ENCODE measurements at places on chromosomes 11 and 22. TPM values are rescaled to one million over a fixed set of nuclear protein-coding genes. Genes with fewer than 3 reads are reported as not detected.
A peak's percentile ranks its signal among the peaks of the same experiment; 100 is the strongest.

The ZNF143 gene
- 30.1 TPM for total RNA-seq

The PRDM11 gene
- 11.3 TPM for total RNA-seq

The PPARA gene
- total RNA-seq = 19.8 TPM

The YPEL4 gene
- total RNA-seq = 12.9 TPM

The AP5B1 gene
- 17.7 TPM for total RNA-seq

GRCh38 chr11:75603791-75604736 is 42.0 kb downstream of the SERPINH1 start:
- DNase-seq = no peak
- no peaks in the 10 kb centered on the region for H3K36me3 ChIP-seq
- no peaks in the 10 kb centered on the region for H3K4me1 ChIP-seq
- no peak overlapping the region for H3K27ac ChIP-seq
- H3K4me3 ChIP-seq = no peak overlapping the region
- peaks cover 27% of the 10 kb centered on the region for H3K27me3 ChIP-seq

- H3K4me1 ChIP-seq = no peaks in the 10 kb centered on the region
- H3K27ac ChIP-seq = no peak overlapping the region
These were observed 315.7 kb upstream of the C11orf87 start for GRCh38 chr11:109106151-109106906.

- no peak overlapping the region for H3K4me3 ChIP-seq
- H3K27me3 ChIP-seq = peaks cover 10% of the 10 kb centered on the region
- no peak overlapping the region for H3K27ac ChIP-seq
- DNase-seq = no peak
- peaks cover 3% of the 10 kb centered on the region for H3K36me3 ChIP-seq
These were observed 68.9 kb upstream of the KCNQ1OT1 start for GRCh38 chr11:2768471-2769408.

- DNase-seq = no peak
- H3K36me3 ChIP-seq = no peaks in the 10 kb centered on the region
- H3K4me1 ChIP-seq = no peaks in the 10 kb centered on the region
- H3K27me3 ChIP-seq = no peaks in the 10 kb centered on the region
- no peak overlapping the region for H3K4me3 ChIP-seq
- H3K27ac ChIP-seq = no peak overlapping the region
These were observed 1.8 kb downstream of the TLCD5 start for GRCh38 chr11:120326845-120327281.

DNA sequence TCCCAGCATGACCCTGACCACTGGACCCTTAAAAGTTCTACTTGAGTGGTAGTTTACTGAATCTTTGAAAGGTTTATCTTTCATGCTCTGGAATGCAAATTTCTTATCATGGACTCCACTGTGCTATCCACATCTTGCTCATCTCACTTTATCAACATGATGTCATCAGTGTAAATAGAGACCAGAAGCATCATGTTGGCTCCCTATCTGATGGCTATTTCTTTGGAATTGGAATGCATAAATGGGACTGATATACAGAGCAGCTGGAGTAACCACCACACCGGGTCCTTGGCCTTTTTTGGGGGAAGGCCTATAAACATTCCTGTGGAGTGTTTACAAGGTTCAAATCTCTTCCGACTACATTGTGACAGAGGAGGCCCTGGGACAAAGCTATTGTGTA is 74.1 kb upstream of the CEP126 start:
- H3K4me1 ChIP-seq = no peaks in the 10 kb centered on the region
- no peak overlapping the region for H3K4me3 ChIP-seq
- H3K36me3 ChIP-seq = no peaks in the 10 kb centered on the region
- no peaks in the 10 kb centered on the region for H3K27me3 ChIP-seq
- no peak overlapping the region for H3K27ac ChIP-seq

DNA sequence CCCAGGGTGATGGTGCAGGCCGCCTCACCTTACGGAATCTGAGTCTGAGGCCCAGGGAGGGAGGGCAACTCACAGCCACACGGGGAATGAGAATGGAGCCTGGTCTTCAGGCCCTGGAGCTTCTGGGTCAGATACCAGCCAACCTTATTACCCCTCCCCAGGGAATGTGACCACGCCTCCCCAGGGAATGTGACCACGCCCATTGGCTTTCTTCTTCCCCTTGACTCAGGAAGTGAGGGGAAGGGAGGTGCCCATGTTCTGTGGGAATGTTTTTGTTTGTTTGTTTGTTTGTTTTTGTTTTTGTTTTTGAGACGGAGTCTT is 57.5 kb upstream of the RBFOX2 start:
- H3K4me3 ChIP-seq = no peak overlapping the region
- H3K27me3 ChIP-seq = no peaks in the 10 kb centered on the region
- no peaks in the 10 kb centered on the region for H3K36me3 ChIP-seq
- H3K27ac ChIP-seq = no peak overlapping the region

DNA sequence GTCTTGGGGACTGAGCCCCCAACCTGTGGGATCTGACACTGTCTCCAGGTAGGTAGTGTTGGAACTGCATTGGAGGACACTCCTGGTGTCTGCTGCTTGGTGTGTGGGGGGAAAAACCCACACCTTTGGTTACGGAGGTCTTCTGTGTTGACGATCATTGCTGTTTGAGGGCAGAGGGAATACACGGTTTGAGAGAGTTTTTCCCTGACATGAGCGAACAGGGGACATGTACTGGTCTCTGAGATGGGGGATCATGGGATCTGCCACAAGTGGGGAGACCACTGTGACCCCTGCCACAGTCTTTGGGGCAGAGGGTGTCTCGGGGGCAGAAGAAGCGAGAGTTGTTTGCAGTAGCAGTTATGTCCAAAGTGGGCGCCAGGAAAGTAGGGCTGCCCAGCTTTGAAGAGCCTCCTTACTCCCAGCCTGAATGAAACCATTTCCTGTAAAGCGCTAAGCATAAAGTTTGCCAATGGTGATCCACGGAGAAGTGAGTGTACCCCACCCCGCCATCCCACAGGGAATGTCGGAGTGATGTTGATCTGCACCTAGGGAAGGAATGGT is 5.4 kb upstream of the SAA2 start:
- H3K4me1 ChIP-seq = no peaks in the 10 kb centered on the region
- H3K36me3 ChIP-seq = no peaks in the 10 kb centered on the region
- no peak overlapping the region for H3K4me3 ChIP-seq
- no peak overlapping the region for H3K27ac ChIP-seq

- DNase-seq = no peak
- H3K4me3 ChIP-seq = no peak overlapping the region
- peaks cover 5% of the 10 kb centered on the region for H3K4me1 ChIP-seq
- no peak overlapping the region for H3K27ac ChIP-seq
- H3K27me3 ChIP-seq = peaks cover 2% of the 10 kb centered on the region
- H3K36me3 ChIP-seq = no peaks in the 10 kb centered on the region
These were observed 2.2 kb downstream of the POU2AF3 start for GRCh38 chr11:111300569-111300968.

- no peak overlapping the region for H3K4me3 ChIP-seq
- peaks cover 73% of the 10 kb centered on the region for H3K4me1 ChIP-seq
- peak overlapping the region; percentile 45 for H3K27ac ChIP-seq
- H3K27me3 ChIP-seq = no peaks in the 10 kb centered on the region
- DNase-seq = peak; percentile 59
These were observed 33.8 kb downstream of the OR2AG2 start for GRCh38 chr11:6737872-6738466.
